ENCODE measurements at places on chromosomes 13 and 19.

- H3K27ac ChIP-seq, result no peak overlapping the region
- no peaks in the 10 kb centered on the region for H3K36me3 ChIP-seq
- no peak for DNase-seq
- H3K4me3 ChIP-seq, result no peak overlapping the region
- no peaks in the 10 kb centered on the region for H3K27me3 ChIP-seq
- no peaks in the 10 kb centered on the region for H3K4me1 ChIP-seq
Observed at GRCh38 chr13:68509734-68510621, 1279.8 kb upstream of the PCDH9 start.

DNA sequence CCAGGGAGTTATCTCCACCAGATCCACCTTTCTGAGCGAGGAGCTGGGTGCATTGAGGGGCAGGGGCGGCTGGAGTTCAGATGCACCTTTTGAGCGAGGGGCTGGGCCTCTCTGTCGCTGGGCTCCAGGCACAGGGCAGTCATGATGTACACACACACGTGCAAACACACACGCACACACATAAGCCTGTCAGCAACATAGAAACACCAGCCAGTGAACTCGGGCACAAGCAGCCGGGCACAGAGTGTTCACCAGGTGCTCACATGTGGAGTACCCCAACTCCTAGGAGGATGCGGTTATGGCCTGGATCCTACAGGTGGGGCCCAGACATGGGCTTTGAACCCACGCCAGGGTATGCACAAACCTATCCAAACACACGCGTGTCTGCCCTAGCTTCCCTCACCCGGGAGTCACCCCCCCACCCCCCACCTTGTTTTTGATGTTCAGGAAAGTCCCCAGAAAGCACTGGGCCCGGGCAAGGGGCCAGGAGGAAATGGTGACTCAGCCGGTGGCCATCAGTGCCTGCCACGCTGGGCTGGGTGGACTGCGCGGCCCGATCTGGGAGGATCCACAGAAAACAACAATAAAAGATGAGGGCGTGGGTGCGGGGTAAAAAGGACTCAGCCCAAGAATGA is 13.3 kb downstream of the ARRDC2 start:
- H3K4me3 ChIP-seq, result no peak overlapping the region
- no peaks in the 10 kb centered on the region for H3K36me3 ChIP-seq
- peak; percentile 81 for DNase-seq
- no peaks in the 10 kb centered on the region for H3K27me3 ChIP-seq
- H3K27ac ChIP-seq, result peak overlapping the region; percentile 61

- no peak overlapping the region for H3K27ac ChIP-seq
- no peak for DNase-seq
- no peak overlapping the region for H3K4me3 ChIP-seq
- no peaks in the 10 kb centered on the region for H3K36me3 ChIP-seq
- no peaks in the 10 kb centered on the region for H3K4me1 ChIP-seq
- no peaks in the 10 kb centered on the region for H3K27me3 ChIP-seq
Observed at GRCh38 chr19:9849791-9850190, 14.7 kb downstream of the PIN1 start.

DNA sequence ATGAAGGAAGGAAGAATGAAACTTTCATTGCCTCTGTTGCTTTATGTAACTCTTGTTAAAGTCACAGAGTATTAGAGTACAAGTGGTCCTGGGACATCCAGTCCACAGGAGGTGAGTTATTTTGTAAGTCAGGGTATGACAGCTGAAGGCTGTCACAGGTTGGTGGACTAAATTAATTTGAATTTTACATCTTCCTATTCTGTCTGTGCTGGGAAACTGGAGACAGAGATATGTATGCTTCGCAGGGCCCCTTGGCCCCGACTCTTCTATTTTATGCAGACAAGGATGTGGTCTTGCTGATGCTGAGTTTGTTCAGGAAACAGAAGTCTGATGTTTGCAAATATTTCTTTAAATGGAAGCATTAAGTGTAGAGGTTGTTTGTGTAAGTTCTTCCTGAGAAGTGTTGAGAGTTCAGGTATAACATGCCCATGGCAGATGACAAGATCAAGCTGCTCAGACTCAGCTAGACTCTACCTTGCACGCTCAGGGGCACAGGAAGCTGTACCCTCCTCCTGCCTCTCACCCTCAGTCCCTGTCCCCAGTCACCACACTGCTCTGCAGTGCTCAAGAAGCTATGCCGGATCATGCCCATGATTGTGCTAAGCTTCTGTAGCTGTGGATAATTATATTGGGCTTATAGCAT is 23.4 kb downstream of the RASL11A start:
- no peaks in the 10 kb centered on the region for H3K27me3 ChIP-seq
- H3K27ac ChIP-seq, result no peak overlapping the region
- no peaks in the 10 kb centered on the region for H3K4me1 ChIP-seq

DNA sequence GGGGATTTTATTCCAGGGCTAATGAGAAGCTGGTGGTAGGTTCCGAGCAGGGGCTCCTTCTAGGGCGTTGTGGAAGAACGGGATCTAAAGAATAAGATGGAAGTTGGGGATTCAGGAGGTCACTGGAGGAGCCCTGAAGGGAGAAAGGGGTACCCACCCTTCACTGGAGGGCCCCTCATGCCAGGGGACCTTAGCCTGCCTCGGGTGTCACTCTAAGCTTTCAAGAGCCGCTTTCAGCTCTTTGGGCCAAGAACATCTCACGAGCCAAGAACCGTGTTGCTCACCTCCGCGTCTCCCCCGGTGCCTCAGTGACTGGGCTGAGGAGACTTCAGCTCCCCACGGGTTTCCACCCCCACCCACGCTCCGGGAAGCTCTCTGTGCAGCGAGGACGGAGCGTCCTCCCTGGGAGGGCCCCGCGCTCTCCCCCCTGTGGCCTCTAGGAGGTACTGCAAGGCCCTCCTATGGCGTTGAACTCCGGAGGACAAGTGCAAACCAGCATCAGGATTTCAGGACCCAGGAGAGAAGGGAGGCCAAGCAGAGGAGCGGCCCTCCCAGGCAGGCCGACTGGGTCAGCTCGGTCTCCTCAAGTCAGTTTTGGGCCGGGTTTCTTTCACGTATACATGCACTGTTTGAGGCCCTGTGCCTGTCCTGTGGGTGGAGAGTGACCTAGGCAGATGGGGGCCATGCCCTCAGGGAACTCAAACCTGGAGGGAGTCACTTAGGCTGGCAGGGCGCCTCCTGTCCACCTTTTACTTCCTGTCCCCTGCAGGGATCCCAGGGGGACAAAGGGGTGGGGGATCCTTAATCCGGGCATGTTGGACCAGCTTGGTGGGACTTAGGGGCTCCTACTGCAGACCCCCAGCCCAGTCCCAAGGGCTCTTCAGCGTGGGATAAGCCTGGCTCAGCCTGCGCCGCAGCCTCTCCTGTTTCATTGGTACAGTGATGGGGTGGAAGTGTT is 5.1 kb upstream of the KRTDAP start:
- DNase-seq, result peak; percentile 23
- no peaks in the 10 kb centered on the region for H3K27me3 ChIP-seq
- no peak overlapping the region for H3K27ac ChIP-seq
- no peaks in the 10 kb centered on the region for H3K36me3 ChIP-seq
- no peak overlapping the region for H3K4me3 ChIP-seq
- H3K4me1 ChIP-seq, result no peaks in the 10 kb centered on the region

DNA sequence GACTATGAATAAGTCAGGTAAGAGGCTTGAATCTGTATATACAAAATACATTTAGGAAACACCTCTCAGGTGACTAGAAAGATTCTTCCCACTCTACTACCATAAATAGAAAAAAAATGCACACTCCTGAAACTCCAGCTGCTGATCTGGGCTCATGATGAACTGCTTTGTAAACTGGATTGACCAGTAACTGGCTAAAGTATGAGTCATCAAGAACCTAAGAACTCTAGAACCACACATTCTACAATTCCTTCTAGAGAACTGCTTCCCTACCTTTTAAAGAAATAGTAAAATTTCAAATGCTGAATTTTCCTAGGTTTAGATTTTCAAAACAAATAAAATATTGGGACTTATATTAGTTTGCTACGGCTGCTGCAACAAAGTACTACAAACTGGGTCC is 55.2 kb downstream of the ELF1 start:
- H3K4me1 ChIP-seq, result no peaks in the 10 kb centered on the region
- no peaks in the 10 kb centered on the region for H3K27me3 ChIP-seq
- DNase-seq, result no peak
- H3K27ac ChIP-seq, result no peak overlapping the region
- H3K36me3 ChIP-seq, result no peaks in the 10 kb centered on the region

- DNase-seq, result no peak
- peak overlapping the region; percentile 67 for H3K4me3 ChIP-seq
- H3K27ac ChIP-seq, result peak overlapping the region; percentile 69
- H3K4me1 ChIP-seq, result no peaks in the 10 kb centered on the region
Observed at GRCh38 chr19:38619361-38620174, 580 bp downstream of the EIF3K start.

GRCh38 chr13:83216479-83217245 is 665.6 kb downstream of the SLITRK1 start:
- no peaks in the 10 kb centered on the region for H3K4me1 ChIP-seq
- no peaks in the 10 kb centered on the region for H3K36me3 ChIP-seq
- H3K27me3 ChIP-seq, result no peaks in the 10 kb centered on the region
- H3K4me3 ChIP-seq, result no peak overlapping the region
- no peak overlapping the region for H3K27ac ChIP-seq
- no peak for DNase-seq

GRCh38 chr19:10305139-10305806 is 4.3 kb downstream of the ZGLP1 start:
- no peak overlapping the region for H3K4me3 ChIP-seq
- H3K27me3 ChIP-seq, result no peaks in the 10 kb centered on the region
- no peak overlapping the region for H3K27ac ChIP-seq
- no peaks in the 10 kb centered on the region for H3K36me3 ChIP-seq

DNA sequence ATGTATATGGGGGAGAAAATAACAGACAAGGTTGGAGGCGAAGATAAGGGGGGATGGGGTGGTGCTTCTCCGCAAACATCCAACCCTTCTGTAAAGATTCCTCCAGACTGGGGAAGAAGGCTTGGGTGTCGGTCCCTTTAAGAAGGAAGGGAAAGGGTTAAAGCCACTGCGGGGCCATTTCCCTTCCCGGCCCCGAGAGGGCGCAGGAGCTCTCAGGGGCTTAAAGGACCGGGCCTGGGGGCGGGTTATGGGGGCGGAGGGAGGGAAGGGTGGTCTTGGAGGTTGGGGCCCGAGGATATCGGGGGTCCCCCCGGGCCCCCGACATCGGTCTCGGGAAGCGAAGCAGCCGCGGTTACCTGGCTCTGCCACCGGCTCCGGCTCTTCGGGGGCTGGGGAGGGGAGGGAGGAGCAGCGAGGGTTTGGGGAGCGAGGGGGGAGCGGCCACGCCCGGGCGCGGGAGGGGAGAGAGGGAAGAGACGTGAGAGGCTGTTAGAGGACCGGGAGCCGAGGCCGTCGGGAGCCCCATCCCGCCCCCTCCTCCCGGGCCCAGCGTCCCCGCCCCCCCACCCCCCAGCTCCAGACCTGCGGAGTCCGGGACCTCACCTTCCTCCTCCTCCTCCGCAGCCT is 2.8 kb downstream of the TNNT1 start:
- H3K4me1 ChIP-seq, result peaks cover 3% of the 10 kb centered on the region

GRCh38 chr13:30268673-30269072 is 38.7 kb downstream of the KATNAL1 start:
- H3K27ac ChIP-seq, result no peak overlapping the region
- no peak for DNase-seq
- H3K36me3 ChIP-seq, result no peaks in the 10 kb centered on the region
- H3K4me1 ChIP-seq, result peaks cover 3% of the 10 kb centered on the region

GRCh38 chr19:51473009-51473707 is 5.2 kb upstream of the CEACAM18 start:
- no peaks in the 10 kb centered on the region for H3K36me3 ChIP-seq
- no peaks in the 10 kb centered on the region for H3K27me3 ChIP-seq
- no peak overlapping the region for H3K27ac ChIP-seq
- H3K4me3 ChIP-seq, result no peak overlapping the region
- H3K4me1 ChIP-seq, result no peaks in the 10 kb centered on the region

- H3K4me3 ChIP-seq, result no peak overlapping the region
- H3K36me3 ChIP-seq, result no peaks in the 10 kb centered on the region
- no peaks in the 10 kb centered on the region for H3K4me1 ChIP-seq
- no peaks in the 10 kb centered on the region for H3K27me3 ChIP-seq
Observed at GRCh38 chr19:38964738-38965137, 10.8 kb downstream of the FBXO17 start.

DNA sequence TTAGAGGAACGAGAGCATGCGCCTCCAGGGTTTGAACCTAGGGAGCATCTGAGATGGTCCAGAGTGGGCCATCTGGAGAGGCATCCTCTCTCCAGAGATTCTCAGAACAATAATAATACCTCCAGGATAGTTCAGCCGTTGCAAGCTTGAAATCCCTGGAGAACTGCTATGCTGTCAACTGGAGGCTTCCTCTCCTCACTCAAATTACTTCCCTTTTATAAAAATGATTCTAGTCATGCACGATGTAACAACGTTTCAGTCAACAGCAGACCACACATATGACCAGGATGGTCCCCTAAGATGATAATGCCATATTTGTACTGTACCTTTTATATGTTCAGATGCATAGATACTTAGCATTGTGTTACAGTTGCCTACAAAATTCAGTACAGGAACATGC is 108.7 kb downstream of the SHISA2 start:
- H3K4me3 ChIP-seq, result no peak overlapping the region
- no peaks in the 10 kb centered on the region for H3K4me1 ChIP-seq
- no peak overlapping the region for H3K27ac ChIP-seq
- no peak for DNase-seq
- no peaks in the 10 kb centered on the region for H3K36me3 ChIP-seq
- no peaks in the 10 kb centered on the region for H3K27me3 ChIP-seq

DNA sequence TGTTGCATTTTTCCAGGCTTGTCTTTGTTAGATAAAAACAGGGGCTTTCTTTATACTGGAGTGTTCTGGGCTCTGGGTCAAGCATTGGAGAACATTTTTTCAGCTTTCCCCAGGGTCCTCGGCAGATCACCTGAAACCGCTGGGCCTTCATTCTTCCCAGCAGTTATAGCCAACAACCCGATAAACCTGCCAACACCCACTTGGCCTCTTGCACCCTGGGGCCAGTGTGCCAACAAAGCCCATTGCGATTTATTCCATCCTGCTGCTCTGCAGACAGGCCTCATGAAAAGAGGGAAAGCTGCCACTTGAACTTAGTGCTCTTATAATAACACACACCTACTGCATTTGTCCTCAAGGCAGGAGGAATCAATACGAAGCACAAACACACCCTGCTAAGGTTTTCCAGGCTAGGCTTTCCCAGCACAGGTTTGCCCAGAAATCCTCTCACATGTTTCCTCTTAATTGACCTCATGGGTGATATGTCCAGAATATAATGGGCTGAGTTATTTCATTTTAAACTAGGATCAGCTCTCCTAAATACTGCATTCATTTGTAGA is 669.3 kb downstream of the LIG4 start:
- H3K4me1 ChIP-seq, result no peaks in the 10 kb centered on the region
- DNase-seq, result no peak
- no peaks in the 10 kb centered on the region for H3K36me3 ChIP-seq
- no peak overlapping the region for H3K4me3 ChIP-seq

DNA sequence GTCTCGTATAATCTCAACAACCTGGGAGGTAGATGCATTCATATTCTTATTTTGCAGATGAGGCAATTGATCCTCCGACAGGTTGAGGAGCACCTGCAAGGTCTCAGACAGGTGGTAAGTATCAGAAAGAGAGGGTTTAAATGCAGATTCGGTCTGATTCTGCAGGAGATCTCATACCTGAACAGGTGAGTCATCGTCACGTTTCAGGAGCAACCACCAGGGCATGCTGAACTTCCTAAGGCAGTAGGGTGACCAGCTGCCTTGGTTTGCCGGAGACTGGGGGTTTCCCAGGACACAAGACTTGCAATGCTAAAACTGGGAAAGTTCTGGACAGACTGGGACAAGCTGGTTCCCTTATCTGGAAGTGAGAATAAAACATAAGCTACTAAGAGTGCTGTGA is 68.8 kb upstream of the TSHZ3 start:
- H3K36me3 ChIP-seq, result no peaks in the 10 kb centered on the region
- H3K4me3 ChIP-seq, result no peak overlapping the region
- H3K4me1 ChIP-seq, result no peaks in the 10 kb centered on the region
- no peaks in the 10 kb centered on the region for H3K27me3 ChIP-seq

All from uterus (tissue), 4 donors.